ENCODE measurements at places on chromosomes 1 and 21. TPM values are rescaled to one million over a fixed set of nuclear protein-coding genes. Genes with fewer than 3 reads are reported as not detected.

DNA sequence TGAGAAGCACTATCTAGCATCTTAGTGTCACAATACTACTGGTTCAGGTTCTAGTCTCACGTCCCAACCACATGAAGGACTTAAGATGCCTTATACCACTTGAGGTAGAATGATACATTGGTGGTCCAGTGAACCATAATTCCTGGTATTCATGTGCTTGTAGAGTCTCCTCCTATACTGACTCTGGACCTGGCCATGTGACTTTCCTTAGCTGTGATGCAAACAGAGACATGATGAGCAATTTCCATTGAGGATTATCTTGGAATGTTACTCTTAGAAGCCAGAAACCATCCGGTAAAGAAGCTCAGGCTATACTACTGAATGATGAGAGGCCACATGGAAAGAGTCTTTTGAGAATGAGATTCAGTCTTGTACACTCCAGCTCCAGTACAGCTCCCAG, 105.7 kb downstream of the NME7 start:
- DNase-seq: no peak

Gene ACKR1
- not detected for total RNA-seq

DNA sequence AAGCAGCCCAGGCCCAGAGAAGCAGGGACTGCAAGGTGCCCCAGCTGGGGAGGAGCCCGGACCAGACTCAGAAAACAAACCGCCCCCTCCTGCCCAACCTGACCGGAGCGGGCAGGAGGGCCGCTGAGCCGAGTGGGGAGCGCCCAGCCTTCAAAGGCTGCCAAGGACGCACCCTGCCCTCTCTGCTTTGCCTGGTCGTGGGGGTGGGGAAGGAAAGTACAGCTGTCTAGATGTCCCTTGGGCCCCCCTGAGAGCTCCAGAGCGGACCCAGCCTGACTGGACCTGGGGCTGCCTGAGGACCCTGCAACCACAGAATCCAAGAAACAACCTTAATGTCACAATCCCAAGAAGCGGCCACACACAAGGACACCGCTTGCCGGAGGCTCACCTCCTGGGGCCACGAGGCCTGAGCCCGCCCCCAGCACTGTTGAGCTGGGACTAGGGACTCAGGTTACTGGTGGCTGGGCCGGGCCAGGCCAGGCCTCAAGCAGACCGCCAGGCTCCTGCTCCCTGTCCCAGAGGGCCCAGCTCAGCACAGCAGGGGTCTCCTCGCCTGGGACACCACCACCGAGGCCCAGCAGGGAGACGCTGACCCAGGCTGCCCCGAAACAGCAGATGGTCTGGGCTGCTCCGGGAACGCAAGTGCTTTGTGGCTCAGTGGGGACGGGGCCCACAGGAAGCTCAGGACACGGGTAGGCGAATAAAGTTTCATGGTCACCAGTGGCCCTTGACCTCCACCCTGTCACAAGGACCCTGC, 1.4 kb downstream of the DVL1 start:
- no peak for DNase-seq

Gene LCE1F
- not detected for total RNA-seq

DNA sequence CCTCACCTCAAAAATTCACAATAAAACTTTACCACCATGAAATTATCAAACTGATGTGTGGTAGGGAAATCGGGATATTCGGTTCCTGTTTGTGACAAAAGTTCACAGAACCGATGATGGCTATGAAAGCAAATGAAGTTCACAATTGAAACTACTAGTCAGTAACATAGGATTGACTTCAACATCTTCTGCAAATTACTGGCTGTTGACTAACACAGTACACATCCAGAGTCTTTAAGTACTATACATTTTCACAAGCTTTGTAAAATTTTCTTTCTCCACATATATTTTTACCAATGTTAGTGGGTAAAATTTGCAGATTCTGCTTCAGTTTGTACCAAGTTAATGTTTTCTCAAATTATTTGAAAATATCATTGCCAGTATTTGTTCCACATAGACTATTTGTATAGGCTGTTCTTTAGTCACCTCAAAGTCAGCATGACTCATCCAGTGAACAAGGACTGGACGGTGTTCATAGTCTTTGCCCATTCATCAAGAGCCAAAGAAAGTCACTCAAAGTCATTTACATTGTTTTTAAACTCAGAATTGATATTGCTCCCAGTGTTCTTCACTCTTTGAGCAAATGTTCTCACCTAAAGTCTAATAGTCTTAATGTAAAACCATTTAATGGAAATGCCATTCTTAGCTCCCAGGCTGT, 213.4 kb downstream of the USP25 start:
- peak; percentile 55 for DNase-seq

Data from LHCN-M2 (cell line).